Left lung (tissue), 14 donors: ENCODE measurements at places on chromosomes 16 and 17. TPM values are rescaled to one million over a fixed set of nuclear protein-coding genes. Genes with fewer than 3 reads are reported as not detected.

PRMT7 gene
- polyA plus RNA-seq = 52.6 TPM

TBC1D3D gene
- polyA plus RNA-seq = 3.0 TPM

ZNF205 gene
- polyA plus RNA-seq = 13.3 TPM

LITAFD gene
- not detected for polyA plus RNA-seq

RMI2 gene
- 32.6 TPM for polyA plus RNA-seq

NMT1 gene
- polyA plus RNA-seq = 60.1 TPM

TMC8 gene
- 6.6 TPM for polyA plus RNA-seq

MIEN1 gene
- polyA plus RNA-seq = 19.7 TPM

EFCAB5 gene
- 1.3 TPM for polyA plus RNA-seq

DLX4 gene
- polyA plus RNA-seq = 1.2 TPM

RAB40B gene
- 19.9 TPM for polyA plus RNA-seq

DNA sequence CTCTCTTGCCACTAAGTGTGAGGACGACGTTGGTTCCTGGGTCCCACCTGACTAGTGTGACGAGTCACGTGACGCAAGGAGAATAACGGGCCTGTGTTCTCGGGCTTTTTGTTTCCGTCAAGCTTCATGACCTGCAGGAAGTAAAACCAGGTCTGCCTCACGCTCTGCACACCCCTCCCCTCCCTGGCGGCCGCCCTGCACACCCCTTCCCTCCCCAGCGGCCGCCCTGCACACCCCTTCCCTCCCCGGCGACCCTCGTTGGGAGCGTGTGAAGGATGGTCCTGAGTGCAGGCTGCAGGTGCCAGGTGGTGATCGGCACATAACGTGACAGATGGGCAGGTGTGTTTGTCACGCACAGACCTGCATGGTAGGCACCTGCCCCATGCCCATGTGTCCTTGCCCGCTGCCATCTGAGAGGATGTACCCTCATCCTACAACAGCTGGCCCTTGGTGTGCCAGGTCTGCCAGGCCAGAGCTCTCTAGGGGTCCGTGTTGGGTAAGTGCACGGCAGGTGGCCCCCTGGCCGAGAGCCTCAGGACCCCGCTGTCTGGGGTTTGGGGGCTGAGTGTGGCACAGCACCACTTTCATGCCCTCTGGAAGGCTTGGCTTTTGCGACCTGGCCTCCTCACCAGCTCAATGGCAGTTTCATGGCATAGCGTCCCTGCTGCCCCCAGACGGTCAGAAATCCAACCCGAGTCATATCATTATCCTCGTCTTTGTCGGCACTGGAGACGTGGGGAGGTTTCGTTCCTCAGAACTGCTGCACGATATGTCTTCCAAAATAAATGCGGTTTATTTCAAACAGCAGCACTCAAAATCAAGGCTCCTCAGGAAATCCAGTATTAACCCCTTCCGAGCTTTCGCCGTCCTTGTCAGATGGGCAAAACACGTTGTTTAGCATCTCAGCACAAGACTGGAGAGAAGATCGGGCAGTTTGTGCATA lies 191.8 kb upstream of the CHMP6 start:
- no peak for DNase-seq

DNA sequence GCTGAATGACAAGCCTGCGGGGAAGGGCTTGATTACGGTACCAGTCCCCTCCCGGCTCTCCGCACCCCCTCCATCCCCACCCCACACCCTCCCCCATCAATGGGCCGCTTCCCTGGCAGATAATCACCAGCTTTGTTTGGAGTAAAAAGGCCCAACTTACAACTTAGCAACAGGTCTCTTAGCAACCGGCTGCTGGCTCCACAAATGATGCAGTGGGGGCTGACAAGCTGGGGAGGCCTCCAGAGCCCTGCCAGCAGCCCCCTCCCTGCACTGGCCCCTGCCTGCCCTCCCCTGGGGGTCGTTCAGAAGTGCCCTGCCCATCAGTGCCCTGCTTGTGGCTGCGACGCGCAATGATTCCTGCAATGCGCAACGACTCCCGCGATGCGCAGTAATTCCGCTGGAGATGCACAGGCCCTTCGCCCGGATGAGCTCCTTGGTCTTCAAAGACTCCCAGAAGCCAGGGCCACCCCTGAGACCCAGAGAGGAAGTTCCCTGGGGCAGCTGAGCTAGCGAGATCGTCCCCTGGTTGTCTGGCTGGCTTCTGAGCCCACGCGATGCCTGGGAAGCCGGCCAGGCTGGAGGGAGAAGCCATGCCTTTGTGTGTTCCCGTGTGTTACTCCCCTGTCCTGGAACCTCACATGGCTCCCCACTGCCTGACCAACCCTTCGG lies 23.3 kb downstream of the CPNE2 start:
- no peak for DNase-seq

- DNase-seq = no peak
Observed at GRCh38 chr16:47928008-47928407, 227.8 kb downstream of the ABCC12 start.

GRCh38 chr17:75238684-75239191 lies 22.7 kb downstream of the GGA3 start:
- DNase-seq = no peak

- peak; percentile 58 for DNase-seq
Observed at GRCh38 chr17:61065263-61065773, 334.3 kb upstream of the TBX2 start.

DNA sequence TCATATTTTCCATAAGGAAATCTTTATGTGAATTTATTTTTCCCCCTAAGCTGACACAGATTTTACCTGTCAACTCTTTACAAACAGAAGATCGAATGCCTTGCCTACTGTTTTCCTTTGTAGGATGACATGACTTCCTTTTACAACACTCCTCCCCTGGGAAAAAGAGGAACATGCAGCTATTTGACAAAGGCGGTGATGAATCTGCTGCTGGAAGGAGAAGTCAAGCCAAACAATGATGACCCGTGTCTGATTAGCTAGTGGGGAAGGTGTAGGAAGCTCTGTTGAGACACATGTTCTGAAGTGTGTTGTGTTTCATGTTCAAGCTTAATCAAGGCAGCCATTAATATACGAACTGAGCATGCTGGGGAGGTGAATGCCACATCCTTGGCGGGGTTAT lies 238.0 kb downstream of the PHKB start:
- no peak for DNase-seq

GRCh38 chr16:88737298-88738150 lies 31.2 kb downstream of the CTU2 start:
- DNase-seq = peak; percentile 69

DNA sequence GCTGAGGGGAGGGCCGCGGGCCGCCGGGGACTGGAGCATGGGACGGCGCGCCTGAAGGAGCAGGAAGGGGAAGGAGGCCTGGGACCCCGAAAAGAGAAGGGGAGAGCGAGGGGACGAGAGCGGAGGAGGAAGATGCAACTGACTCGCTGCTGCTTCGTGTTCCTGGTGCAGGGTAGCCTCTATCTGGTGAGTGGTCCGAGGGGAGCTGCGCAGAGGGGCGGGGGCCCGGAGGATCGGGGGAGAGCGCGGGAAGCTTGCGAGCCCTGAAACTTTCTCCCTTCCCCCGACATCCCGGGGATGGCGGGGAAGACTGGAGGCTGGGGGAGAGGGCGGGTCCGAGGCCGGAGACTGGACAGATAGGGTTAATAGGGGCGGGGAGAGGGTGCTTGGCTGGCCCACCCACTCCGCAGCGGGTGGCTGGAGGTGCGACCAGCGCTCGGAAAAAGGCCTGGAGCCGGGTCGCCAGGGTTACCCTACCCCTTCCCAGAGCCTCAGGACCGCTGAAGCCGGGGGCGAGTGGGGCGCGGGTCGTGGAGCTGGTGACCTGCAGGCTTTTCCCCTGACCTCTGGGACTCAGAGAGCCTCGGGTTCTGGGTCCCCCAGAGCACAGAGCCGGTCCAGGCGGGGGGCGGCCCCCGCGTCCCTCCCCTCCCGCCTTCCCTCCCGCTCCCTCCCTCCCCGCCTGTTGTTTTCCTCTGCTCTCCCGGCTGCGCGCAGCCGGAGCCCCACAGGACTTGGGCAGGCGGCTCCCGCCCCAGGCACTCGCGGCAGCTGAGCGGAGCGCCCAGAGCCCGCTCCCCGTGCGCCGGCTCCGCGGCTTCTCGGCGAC lies 631 bp downstream of the NXPH3 start:
- no peak for DNase-seq

DNA sequence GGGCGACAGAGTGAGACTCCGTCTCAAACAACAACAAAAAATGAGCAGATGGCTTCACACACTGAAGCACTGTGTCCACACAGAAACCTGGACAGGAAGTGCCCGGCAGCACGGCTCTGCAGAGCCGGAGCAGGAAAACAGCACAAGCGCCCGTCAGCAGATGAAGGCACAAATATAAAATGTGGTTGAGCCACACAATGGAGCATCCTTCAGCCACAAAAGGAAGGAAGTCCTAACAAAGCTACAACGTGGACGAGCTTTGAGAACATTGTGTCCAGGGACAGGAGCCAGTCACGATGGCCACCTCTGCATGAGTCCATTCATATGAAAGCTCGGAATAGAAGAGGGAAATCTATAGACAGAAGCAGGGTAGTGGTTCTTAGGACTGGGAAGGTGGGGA lies 15.7 kb downstream of the RHBDF2 start:
- DNase-seq = no peak

- no peak for DNase-seq
Observed at GRCh38 chr17:12509801-12510200, 155.9 kb upstream of the MYOCD start.

- DNase-seq = no peak
Observed at GRCh38 chr16:27746076-27746855, 196.3 kb downstream of the KATNIP start.

GRCh38 chr16:75351183-75351582 lies 82.1 kb downstream of the CFDP1 start:
- DNase-seq = no peak

- no peak for DNase-seq
Observed at GRCh38 chr16:1654505-1655268, 23.4 kb upstream of the JPT2 start.

DNA sequence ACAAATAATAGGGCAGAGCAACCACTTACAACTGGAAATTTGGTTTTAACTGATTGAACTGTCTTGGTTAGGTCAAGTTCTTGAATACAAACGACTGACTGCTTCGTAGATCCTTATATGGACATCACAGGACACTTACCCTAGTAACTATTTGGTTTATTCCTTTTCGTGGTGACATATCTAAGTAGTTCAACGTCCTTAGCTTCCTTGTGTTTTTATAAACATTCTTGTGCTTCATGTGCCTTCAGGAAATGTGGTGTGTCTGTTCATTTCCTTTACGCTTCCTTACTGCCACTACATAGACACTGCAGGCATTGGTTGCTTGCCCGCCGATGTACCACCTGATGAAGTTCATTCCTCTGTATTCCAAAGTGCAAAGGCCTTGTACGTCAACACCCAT lies 59.3 kb downstream of the USP10 start:
- DNase-seq = no peak
